ENCODE measurements at places on chromosomes 2 and 18.
A peak's percentile ranks its signal among the peaks of the same experiment; 100 is the strongest.

GRCh38 chr18:57771193-57771592 lies 31.9 kb downstream of the ATP8B1 start:
- DNase-seq = no peak

GRCh38 chr2:239298116-239298804 lies 102.6 kb downstream of the HDAC4 start:
- DNase-seq = no peak

DNA sequence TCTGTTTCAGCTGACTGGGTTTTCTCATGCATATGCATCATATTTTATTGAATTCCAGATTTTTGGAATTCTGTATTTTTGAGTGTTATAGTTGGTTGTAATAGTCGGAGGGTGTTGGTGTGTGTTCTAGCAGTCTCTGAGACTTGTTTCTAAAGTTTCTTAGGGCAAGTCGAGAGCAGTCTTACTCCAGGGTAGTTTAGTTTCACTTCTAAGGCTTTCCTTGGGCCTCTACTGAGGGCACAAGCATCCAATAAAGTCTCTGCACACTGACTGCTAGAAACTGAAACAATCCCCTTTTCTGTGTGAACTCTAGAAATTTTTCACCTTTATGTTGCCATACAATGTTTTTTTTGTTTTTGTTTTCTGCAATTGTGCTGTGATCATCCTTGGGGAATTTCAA lies 663.7 kb upstream of the LRATD1 start:
- no peak for DNase-seq

GRCh38 chr2:11040992-11041391 lies 114.3 kb upstream of the SLC66A3 start:
- DNase-seq = no peak

DNA sequence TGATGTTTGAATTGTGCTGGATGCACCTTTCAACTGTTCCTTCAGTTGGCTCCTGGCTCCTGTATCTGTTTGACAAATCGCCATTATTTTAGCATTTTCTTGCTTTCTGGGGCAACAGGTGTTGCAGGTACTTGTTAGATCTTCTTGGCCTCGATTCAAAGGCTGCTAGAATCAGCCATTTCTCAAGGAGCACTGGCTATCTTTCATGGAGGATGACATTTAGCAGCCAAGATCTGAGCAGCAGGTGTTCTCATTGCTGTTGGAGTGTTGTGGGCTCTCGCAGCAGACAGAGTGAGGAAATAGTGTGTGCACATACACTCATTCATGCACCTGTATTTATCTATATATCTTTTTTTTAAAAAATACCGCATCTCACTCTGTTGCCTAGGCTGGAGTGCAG lies 52.2 kb downstream of the INPP5D start:
- no peak for DNase-seq

DNA sequence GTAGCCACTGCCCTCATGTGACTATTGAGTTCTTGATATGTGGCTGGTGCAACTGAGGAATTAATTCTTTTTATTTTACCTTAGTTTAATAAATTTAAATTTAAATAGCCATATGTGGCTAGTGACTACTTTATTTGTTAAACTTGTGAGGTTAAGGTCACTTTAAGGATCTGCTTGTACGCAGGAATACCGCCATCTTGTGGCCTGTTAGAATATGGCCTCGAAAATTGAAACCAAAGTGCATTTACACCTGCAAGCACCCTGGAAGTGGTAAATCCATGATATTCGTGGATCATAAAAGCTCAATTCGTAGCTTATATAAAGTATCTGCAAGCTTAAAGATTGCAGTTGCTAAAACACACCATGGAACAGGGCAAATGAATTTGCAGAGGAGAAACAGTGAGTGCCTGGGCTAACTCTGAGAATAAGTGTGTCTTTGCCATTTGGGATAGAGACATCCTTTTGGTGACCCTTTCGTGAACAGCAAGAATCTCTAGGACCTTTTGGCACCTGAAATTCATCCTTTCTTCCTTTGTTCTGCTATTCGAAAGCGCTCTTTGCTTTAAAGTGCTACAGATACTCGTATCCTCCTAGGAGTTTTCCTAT lies 59.9 kb upstream of the REG3A start:
- DNase-seq = peak; percentile 5

DNA sequence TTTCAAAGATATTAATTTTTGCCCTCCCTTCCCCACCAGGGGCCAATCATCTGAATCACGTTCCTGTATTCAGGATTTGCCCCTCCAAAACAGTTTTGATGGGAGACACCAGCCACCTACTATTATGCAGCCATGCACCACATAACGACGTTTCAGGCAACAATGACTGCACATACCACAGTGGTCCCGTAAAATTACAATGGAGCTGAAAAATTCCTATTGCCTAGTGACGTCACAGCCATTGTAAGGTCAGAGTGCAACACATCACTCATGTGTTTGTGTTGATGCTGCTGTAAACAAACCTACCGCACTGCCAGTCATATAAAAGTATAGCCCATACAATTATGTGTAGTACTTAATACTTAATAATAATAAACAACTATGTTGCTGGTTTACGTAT lies 22.6 kb downstream of the ITM2C start:
- no peak for DNase-seq

DNA sequence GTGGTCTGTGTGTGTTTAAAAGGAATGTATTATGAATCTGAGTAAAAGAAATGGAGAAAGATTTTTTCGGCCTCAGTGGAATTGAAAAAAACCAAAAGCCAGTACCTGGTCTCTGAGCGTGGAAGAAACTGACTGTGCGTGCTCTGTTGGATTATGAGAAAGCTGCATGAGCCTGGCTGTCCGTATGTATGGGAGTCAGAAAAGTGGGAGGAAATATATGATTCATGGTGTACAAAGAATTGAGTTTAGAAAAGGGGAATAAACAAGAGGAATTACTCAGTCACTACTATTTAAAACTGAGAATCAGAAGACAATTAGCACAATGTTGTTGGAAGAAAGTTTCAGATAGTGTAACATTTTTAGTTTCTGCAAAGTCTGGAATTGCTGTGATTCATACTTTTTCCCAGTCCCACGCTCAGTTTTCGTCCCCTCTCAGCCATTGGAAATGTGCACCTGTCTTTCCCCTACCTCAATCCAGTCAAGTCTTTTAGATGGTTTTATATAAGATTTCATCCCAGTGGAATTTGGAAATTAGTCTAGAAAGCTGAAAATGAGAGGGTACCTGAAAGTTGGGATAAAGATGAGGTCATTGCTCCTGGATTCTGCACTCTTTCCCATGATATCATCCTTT lies 66.4 kb upstream of the CHMP1B start:
- no peak for DNase-seq

DNA sequence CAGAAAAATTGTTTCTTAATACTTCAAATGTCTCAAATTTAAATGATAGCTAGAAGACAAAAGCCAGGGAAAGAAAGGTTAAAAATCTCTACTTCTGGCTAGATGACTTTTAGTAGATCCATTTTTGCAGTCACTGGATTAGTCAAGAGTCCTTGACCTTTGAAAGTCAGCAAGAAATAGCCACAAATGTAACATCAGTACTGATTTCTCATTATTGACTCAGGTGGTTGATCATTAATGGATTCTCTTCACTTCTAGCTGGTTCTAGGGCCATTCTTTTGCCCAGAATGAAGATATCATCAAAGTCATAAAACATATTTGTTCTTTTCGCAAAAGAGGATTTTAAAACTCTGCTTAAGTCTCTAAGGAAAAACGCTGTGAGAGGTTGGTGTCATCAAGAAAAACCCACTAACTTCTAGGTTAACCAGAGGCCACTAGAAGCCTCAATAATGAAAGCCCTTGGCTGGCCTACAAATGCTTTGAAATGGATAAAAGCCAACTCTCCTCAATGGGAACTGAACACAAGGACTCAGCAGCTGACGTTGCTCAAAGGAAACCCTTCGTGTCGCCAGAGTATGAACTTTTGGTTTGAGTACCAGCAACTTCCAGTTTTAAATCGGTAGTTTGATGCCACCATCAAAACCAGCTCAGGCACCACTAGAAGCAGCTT lies 66.3 kb downstream of the IRS1 start:
- no peak for DNase-seq
